A172 (cell line): ENCODE measurements at places on chromosomes 13 and 19. TPM values are rescaled to one million over a fixed set of nuclear protein-coding genes. Genes with fewer than 3 reads are reported as not detected.
A peak's percentile ranks its signal among the peaks of the same experiment; 100 is the strongest.

DNA sequence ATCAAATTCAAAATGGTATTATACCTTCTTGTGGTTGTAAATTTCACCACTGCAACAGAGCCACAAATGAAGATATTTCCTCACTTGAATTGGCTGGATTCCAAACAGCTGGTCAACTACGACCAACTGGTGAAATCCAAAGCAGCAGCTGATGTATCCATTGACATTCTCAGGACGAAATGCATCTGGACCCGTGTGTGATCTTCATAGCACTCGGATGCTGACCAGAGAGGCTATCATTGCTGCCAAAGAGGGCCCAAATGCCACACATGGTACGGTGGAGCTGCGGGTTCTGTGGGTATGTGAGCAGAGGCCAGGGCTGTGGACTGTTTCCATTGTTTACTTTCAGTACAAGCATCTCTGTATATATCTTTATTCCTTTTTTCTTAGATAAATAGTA lies 25.6 kb upstream of the PCCA start:
- DNase-seq = no peak

GRCh38 chr19:16814526-16815100 lies 14.6 kb upstream of the SIN3B start:
- peak; percentile 35 for DNase-seq

- no peak for DNase-seq
Observed at GRCh38 chr13:102693250-102693649, 1.6 kb downstream of the METTL21C start.

- DNase-seq = no peak
Observed at GRCh38 chr13:36344173-36344572, 2.0 kb downstream of the SPART start.

GRCh38 chr13:80705371-80706163 lies 364.6 kb upstream of the SPRY2 start:
- DNase-seq = no peak

INSL3 gene
- total RNA-seq = not detected in 2 replicates

DIAPH3 gene
- 25.6 and 27.1 TPM in 2 replicates for total RNA-seq

EGLN2 gene
- total RNA-seq = 80.0 and 123 TPM in 2 replicates

GRWD1 gene
- total RNA-seq = 38.9 and 55.4 TPM in 2 replicates

GRCh38 chr19:16457195-16457953 lies 14.4 kb downstream of the EPS15L1 start:
- peak; percentile 63 for DNase-seq

DNA sequence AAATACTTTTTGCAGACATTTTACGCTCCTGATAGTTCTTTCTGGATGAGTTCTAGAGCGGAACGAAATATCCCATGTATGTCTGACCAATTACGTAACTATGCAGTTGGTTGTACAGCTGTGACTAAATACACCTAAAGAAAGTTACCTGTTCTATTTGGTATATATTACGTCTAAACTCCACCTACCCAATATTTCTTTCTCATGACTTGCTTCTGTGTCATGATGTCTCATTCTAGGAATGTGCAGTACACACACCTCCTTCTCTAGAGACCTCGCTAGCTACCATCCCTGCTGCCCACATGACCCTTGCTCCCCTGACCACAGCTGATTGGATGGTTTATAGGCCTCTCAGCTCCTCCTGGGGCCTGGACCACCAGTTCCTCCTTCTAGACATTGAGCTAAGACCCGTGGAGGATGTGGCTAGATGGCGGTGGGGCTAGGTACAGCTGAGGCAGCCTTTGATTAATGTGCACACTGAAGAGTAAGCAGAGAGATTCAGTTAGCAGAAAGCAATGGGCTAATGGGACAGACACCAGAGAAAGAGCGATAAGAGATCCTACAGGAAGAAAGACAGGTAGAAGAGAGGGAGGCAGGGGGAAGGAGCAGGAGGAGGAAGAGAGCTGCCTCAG lies 422.1 kb downstream of the COG6 start:
- no peak for DNase-seq
